ENCODE measurements at places on chromosomes 4 and X.

GRCh38 chrX:80430826-80431504 lies 10.7 kb downstream of the TENT5D start:
- no peak for DNase-seq

- DNase-seq: no peak
These were observed 1.5 kb upstream of the NR3C2 start for GRCh38 chr4:148443512-148444295.

- no peak for DNase-seq
These were observed 69.6 kb upstream of the BCOR start for GRCh38 chrX:40167233-40167849.

- DNase-seq: no peak
These were observed 14.1 kb upstream of the TMEM154 start for GRCh38 chr4:152693871-152694270.

DNA sequence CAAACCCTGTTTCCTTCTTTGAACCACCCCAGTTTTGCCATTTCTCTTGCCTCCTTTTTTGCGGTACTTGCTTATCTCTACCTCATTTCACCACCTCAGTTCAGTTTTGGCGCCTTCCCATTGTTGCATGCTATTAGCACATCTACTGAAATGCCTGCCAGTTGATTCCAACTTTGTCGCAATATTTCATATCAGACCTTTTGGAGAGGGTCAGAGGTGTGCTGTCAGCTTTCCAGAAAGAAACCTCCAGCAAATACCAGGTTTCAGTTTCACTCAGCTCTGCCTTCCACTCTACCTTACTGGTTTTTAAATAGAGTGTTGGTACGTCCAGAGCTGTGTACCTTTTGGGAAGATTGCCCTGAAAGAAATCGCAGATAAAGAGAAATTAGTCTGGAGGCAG lies 91.9 kb upstream of the CPEB2 start:
- no peak for DNase-seq

DNA sequence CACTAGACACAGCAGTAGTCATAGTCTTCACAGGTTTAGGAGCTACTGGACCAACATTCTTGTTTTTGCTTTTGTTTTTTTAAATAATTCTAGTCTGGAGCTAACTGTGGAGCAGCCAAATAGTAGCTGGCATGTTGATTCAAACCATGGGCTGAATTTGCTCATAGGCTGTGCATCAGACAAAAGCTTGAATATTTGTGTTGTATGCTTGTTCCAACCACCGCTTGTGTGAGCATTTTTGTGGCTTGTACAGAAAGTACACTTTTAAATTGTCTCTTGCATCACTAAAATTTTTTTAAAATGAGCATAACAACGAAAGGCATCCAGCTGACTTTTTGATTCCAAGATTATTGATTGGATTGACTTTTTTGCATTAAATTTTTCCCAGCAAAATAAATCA lies 39.6 kb downstream of the CCNI start:
- DNase-seq: no peak

DNA sequence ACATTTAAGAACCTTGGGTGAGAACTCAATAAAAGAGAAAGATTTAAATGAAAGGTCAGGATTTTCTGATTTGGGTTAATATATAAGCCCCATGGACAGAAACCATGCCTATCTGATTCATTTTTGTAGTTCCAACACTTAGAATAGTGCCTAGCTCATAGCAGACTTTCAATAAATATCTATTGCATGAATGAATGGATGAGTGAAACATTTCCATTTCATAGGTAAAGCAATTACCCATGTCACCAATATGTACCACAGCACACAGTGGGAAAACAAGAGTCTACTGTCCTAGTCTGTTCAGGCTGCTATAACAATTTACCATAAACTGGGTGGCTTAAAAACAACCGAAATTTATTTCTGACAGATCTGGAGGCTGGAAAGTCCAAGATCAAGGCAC lies 63.9 kb upstream of the PTPN13 start:
- no peak for DNase-seq

GRCh38 chrX:108071578-108071977 lies 19.8 kb downstream of the PSMD10 start:
- DNase-seq: no peak

- no peak for DNase-seq
These were observed 38.1 kb upstream of the IRAK1 start for GRCh38 chrX:154057791-154058190.

DNA sequence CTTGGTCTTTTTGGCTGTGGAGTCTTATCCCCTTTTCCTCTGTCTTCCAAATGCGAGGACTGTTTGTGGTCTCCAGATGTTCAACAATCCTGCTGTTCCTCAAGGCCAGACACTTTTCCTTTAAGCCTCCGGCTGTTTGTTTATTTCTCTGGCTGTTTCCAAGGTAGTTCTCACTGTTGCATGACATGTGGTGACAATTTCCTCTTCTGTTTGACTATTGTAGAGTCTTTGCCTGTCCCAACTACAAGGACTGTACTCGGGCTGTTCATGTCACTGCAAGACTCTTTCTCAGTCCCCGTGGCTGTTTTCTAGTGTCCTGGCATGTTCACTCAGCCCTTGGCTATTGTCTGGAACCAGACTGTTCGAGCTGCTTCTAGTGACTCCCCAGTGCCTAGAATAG lies 50.6 kb downstream of the ZNF157 start:
- DNase-seq: no peak
